ENCODE measurements at places on chromosomes 2 and 18. TPM values are rescaled to one million over a fixed set of nuclear protein-coding genes. Genes with fewer than 3 reads are reported as not detected.

The GAL3ST2 gene
- total RNA-seq, result not detected

The GATA6 gene
- total RNA-seq, result 89.5 TPM

The DNAH6 gene
- not detected for total RNA-seq

The PREPL gene
- 27.2 TPM for total RNA-seq

The POTEJ gene
- not detected for total RNA-seq

The IL1R1 gene
- 195 TPM for total RNA-seq

The CNTNAP5 gene
- total RNA-seq, result not detected

The FBXO48 gene
- total RNA-seq, result 0.43 TPM

The ELAC1 gene
- total RNA-seq, result 8.8 TPM

The CERKL gene
- not detected for total RNA-seq

The ELOA2 gene
- not detected for total RNA-seq

Data from pericardium fibroblast (primary cell).